ENCODE measurements at places on chromosomes 16 and 17. TPM values are rescaled to one million over a fixed set of nuclear protein-coding genes. Genes with fewer than 3 reads are reported as not detected.

DNA sequence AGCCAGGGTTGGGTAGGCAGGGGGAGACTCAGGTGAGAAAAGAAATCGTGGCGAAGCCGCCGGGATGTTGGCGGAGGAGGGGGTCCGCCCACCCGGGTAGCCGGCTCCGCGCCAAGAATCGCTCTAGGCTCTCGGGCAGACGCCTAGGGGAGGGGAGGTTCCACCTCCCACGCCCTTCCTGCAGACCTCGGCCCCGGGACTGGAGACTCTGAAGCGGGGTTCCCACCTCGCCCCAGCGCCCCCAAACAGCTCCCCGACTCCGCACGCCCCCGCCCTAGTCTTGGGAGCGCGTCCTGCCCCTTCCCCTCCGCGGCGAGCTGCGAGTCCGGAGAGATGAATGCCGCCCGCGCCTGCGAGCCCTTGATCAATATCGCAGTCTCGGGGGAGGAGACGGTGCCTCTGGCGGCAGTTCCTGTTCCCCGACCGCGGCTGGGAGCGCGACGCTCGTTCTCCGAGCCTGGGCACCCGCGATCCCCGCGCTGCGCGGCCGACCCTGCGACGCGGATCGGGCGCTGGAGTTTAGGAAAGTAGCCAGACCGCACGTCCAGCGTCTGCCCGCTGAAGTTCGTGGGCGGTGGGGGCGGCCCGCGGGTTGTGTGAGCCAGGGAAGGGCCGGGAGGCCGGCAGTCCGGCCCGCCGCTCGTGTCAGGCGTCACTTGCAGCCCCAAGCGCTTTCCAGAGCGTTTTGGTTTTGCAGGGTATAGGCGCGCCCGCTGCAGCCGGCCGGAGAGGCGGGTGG, 790 bp downstream of the CRHR1 start:
- DNase-seq: no peak

DNA sequence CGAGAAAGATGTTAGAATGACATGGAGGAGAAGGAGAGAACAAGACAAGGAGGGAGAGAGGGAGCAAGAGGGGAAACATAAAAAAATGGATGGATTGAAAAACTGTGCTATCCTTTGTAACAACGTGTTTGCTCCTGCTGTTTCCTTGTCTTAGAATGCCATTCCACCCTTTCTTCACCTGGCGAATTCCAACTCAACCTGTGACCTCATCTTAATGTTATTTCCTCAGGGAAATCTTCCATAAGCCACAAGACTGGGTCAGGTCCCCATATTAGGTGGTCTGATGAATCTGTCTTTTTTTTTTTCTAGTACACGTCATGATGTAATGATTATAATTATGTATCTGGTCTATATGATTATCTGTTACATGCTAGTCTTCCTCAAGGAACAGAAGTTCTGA, 195.0 kb upstream of the MAF start:
- no peak for DNase-seq

PDILT gene
- not detected for total RNA-seq

GRCh38 chr17:50625032-50625871, 9.4 kb upstream of the ABCC3 start:
- no peak for DNase-seq

Data from suprapubic skin (tissue), 4 donors.